ENCODE measurements at places on chromosomes 1 and 21.

GRCh38 chr21:31624961-31625491 is 34.5 kb upstream of the SOD1 start:
- no peak for DNase-seq

DNA sequence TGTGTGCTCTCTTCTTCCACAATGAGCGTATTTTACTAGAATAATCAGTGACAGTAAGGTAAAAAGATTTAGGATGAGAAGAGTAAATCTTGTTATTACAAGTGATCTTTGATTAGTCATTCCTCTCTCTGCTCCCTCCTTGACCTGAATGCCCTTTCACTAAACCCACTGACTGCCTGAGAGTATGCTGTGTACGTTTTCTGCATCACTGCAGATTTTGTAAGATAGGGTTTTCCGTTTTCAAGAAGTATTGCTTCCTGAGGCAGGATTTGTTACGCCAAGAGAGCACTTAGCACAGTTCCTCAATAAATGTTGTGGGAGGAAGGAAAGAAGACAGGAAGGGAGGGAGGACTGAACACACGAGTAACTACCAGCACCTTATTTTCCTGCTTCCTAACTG is 7.7 kb upstream of the LAMB3 start:
- DNase-seq: no peak

DNA sequence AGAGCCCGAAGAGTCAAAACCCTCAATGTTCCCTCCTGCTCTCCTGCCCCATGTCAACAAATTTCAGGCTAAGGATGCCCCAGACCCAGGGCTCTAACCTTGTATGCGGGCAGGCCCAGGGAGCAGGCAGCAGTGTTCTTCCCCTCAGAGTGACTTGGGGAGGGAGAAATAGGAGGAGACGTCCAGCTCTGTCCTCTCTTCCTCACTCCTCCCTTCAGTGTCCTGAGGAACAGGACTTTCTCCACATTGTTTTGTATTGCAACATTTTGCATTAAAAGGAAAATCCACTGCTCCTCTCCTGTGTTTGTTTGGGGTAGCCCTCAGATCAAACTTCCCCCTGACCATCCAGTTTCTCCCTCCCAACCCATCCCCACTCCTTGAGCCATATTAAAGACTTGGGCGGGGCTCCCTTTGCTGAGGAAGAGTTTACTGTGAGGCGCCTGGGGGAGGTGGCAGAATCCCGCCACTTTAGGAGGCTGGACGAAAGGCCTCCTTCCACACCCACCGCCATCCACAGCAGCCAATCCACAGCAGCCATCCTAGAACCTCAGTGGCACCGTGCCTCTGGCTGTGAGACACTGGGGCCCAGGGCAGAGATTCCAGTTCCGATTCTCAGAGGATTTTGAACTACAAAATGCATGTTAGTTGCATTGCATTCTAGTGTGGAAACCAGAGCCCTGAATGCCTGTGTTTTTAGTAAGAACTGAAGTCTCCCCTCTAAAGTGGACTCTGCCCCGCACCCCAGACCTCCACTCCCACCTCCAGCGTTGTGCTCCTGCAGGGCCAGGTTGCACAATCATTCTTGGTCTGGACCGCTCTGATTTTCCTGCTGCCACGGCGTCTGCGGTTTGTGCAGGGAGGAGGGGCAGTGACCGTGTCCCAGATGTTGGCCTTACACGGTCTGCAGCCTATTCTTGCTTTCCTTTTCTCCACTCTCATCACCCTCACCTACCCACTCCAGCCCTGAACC is 3.0 kb downstream of the OLFML3 start:
- peak; percentile 68 for DNase-seq

DNA sequence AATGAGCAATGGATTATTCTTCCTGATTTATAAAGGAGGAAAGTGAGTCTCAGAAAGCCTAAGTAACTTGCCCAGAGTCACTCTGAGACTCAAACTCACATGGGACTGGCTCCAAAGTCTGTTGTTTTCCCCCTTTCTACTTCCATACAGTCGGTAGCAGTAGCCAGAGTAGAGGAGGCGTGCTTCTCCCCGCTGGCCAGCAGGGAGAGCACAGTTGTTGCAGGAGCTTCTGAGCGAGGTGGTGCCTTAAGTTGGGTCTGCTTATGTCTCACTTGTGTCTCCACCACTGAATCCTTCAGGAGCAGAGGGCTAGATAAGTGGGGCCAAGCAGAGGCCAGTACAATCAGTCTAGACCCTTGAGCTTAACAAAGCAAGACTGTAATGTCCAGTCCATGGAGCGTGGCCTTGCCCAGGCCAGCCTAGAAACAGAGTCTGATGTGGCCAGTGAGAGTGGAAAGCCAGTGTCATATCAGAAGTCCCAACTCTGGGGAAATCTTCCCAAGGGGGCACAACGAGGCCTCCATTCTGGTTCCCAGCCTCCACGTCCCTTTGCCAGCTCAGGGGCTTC is 181.9 kb downstream of the ZSCAN20 start:
- DNase-seq: no peak

- DNase-seq: no peak
Measured at GRCh38 chr1:60727552-60727951, 354.8 kb upstream of the NFIA start.

DNA sequence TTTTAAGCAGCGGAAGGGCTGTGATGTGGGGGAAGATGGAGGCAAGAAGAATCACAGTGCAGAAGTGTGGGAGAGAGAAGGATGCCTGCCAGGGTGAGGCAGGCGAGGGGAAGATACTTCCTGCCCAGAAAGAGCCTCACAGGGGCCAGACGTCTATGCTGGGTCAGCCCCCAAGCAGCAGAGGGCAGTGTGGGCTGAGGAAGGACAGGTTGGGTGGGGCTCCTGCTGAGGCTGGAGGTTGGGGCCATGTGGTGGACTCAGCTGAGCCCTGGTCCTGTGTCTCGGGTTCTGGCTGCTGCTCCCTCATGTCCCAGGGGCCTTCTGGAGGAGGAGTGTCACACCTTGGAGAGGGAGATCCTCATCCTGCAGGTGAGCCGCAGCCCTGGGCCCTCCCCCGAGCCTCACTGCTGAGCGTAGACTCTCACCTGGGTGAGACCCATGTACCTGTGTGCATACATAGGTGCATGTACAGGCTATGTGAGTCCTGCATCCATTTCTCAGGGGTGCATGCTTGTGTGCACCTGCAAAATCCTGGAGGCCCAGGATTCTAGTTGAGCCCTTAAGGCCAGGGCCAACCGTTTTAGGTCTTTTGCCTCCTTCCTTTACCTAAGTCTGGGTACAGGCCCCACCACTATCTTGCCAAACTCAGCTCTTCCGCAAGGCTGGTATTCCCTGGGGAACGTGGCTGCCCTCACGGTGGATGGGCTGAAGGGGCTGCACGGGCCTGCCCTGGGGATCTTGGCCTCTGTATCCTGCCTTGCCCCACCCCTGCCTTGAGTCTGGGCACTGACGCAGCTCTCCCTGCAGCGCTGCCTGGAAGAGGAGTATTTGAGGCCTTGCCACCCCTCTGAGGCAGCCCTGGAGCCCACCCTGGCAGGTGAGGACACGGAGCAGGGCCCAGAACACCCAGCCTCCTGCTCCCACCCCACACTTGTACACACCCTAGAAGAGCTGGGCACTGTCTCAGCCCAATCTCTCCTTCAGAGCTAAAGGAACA is 3.7 kb downstream of the CCDC24 start:
- DNase-seq: peak; percentile 59

- no peak for DNase-seq
Measured at GRCh38 chr1:67941746-67942145, 108.5 kb upstream of the GNG12 start.

- no peak for DNase-seq
Measured at GRCh38 chr1:203153989-203154821, 21.4 kb downstream of the MYBPH start.

DNA sequence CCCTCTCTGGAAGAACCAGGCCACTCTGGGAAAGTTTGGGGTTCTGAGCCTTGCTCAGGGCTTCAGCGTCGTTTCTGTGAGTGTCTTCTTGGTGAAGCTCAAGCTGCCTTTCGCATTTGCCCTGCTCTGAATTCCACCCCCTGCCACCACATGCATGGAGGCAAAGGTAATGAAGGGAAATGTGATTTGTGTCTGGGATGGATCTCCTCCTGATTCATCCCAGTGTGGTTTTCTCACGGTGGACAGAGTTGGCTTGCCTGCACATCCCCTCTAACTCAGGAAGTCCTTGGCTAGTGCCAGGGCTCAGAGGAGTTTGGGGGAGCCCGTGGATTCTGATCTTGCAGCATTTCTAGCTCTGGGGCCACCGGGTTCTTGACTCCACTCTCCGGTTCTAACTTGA is 173.6 kb upstream of the RAB4A start:
- DNase-seq: no peak

DNA sequence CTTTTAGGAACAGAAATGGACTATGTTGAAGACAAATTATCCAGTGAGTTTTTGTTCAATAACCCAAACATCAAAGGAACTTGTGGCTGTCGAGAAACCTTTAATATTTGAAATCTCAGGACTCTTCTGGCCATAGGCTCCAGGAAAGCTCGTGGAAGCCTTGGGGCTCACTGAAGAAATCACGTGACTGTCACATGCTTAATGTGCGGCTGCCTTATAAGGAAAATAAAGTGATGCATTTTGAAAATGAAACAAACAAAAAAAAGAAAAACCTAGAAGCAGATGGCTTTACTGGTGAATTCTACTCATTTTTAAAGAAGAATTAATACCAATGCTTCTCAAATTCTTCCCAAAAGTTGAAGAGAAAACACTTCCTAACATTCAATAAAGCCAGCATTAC is 228.4 kb upstream of the RAB4A start:
- no peak for DNase-seq

- DNase-seq: no peak
Measured at GRCh38 chr1:192869308-192869940, 60.6 kb downstream of the RGS2 start.

DNA sequence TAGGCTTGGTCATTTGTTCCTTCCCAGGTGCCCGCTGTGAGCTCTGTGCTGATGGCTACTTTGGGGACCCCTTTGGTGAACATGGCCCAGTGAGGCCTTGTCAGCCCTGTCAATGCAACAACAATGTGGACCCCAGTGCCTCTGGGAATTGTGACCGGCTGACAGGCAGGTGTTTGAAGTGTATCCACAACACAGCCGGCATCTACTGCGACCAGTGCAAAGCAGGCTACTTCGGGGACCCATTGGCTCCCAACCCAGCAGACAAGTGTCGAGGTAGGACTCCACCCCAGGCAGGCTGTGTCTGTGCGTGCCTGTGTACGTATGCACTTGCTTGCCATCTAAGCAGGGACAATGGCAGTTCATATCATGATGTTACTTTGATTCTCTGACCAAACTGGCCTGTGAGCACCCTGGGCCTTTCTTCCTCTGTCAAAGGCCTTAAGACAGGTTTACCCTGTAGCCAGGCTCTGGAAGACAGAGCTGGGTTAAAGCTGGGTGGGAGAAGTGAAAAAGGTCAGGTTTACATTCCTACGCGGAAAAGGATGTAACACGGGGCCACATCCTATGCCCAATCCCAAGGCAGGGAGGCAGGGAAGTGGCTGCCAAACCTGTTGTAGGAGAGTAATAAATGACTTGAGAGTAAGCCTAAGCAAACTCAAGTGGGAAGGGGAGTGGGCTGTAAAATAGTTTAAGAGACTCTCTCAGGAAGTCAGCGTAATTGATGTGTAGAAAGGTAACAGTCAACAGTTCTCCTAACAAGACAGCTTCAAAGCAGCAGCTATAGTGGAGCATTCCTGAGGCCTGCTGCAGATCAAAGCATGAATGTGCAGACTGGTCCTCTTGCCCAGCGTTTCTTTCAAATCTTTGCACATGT is 42.5 kb downstream of the LAMC2 start:
- DNase-seq: no peak

- DNase-seq: peak; percentile 83
Measured at GRCh38 chr1:55959136-55959548, 620.2 kb downstream of the PLPP3 start.

- no peak for DNase-seq
Measured at GRCh38 chr1:28966617-28967016, 52.2 kb downstream of the EPB41 start.

DNA sequence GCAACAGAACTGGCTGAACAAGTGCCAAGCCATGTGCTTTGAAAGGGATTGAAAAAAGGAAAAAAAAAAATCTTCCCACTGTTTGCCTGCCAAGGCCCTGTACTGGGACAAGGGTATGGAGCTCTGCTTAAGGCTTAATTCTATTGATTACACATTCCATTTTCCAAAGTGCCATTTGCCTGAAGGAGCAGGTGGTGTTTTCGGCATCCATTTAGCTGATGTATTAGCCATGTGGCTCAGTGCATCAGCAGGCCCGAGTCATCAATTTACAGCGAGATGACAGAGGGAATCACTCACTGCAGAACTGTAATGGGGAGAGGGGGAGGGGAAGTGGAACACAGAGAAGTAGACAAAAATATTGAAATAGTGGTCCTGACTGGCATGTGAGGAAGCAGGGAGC is 144.2 kb upstream of the BEND5 start:
- DNase-seq: no peak

Data from left lung (tissue), 14 donors.